Activated effector memory CD4-positive, alpha-beta T cell treated with anti-CD3 and anti-CD28 coated beads, Interleukin-2, amount 50 U/mL, for 16 hours (primary cell): ENCODE measurements at places on chromosomes 3 and 15.
A peak's percentile ranks its signal among the peaks of the same experiment; 100 is the strongest.

GRCh38 chr3:124277144-124277890 is 285.4 kb upstream of the ROPN1 start:
- DNase-seq, result no peak

DNA sequence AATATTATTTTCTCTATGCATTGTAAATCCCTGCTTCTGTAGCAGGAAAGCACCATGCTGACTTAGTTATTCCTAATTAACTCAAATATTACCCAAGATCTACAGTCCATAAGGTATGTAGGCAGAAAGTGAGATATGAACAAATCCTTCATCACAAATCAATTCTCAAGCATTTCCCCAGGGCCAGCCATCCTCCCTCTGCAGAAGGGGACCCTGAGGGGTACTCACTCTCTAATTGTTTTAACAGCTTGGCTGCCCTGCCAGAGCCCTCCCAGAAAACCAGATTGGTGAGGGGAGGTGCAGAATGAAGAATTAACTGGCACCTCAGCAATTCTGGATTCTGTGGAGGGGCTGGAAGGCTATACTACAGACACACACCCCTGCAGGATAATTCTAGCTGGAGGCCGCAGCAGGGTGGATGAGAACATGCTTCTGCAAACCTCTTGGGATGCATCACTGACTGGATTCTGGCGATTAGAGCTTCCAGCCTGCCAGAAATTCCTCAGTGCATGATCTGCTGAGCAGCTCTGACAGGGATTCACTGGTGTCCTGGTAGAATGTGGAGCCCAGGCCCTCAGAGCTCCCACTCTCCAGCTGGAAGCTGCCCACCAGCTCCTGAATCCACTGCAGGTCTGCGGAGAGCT is 88.6 kb upstream of the HERC1 start:
- no peak for DNase-seq

DNA sequence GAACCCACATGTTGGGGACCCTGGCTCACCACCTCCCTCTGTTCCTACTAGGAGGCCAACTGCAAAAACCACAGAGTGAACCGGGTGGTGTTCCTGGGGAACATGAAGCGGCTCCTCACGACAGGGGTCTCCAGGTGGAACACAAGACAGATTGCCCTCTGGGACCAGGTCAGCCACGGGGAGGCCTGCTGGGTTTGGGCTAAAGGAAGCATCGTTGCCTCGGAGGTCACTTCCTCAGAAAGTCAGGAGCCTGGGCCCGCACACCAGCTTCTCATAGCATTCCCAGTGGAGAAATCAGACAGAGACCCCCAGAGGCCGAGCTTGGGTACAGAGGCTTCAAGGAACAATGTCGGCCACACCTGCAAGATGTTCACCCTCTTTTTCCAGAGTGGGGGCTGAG is 106.8 kb downstream of the ANP32A start:
- no peak for DNase-seq

DNA sequence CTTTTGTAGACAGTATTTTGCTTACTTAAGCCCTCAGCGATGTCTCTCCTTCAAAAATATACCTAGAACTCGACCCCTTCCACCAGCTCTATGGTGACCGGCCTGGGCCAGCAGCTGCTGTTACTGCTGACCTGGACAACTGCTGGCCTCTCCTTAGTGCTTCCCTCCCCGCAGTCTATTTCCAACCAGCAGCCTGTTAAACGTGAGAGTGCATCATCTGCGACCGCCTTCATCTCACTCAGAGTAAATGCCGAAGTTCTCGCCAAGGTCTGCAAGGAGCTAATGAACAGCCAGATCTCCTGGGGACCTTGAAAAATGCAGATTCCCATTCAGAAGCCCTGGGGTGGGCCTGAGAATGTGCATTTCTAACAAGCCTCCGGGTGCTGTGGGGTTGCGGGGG is 86.7 kb downstream of the RPLP1 start:
- no peak for DNase-seq

DNA sequence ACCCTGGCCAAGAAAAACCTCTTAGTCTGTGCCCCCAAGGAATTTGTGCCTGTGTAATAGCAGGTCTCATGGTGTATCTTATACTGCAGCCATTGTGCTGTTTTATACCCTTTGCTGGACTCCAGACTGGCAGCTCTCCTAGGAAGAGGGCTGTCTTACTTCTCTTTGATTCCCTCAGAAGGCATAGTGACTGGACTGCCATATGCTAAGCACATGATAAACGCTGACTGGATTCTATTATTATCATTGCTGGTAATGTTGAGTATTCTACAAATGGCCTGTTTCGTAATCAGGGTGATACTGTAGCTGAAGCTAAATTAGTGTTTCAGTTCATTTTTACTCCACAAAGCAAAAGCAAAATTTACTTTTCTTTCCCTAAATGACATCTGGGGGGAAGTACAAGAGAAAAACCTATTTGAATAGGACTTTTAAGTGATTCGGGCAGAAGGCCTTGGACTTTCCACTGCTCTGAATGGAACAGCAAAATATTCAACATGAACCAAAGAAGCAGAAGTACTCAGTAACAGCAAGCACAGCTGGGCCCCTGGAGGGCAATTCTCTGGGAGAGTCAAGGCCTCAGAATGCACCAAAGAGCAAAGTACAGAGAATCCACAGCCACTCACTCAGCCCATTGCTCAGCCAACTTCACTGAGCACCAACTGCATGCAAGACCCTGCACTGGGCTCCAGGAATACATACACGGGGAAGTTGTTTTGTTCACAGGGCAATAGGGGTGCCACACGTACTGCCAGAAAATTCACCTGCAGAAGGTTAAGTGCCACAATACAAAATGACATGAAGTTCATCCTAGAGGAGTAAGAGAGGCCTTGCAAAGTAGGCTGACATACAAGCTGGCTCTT is 7.9 kb upstream of the BCL2A1 start:
- DNase-seq, result no peak

DNA sequence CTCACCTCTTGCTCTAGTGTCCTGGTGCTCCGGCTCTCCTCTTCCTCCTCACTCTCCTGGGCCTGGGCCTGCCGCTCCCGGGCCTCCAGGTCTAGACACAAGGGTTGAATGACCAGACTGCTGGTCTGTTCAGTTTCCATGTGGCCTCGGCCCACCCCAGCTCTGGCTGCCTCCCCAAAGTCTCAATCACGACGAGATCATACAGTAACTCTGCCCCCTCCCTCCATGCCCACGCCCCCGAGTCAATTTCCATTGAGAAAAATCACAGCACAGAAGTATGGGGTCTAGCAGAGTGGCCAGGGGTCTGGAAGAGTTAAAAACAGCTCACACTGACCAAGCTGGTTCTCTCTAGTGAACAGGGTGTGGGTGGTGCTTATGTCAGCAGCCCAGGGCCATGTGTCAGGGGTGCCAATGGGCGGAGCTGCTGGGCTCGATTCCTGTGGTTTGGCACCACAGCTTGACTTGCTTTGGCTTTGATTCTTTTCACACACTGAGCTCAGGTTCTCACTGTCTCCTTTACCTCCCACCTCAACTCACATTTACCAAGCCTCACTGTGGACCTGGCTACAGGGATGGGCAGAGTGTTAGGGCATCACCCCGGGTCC is 6.9 kb downstream of the C15orf62 start:
- no peak for DNase-seq

DNA sequence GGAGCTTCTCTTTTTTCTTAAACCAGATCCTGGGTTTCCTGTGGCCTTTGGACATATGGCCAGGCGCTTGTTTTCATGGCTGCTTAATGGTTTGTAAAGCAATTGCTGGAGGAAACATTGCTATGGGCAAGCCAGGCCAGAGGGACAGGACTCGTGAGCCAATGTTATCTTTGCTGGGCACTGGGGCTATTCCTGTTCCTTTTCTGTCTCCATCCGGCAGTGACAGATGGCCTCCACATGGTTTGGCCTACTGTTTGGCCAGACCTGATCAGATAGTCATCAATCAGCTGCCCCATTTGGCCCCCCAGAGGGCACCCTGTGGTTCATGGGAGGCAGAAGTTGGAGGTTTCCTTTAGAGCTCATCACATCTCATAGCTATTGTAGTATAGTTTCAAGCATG is 326.1 kb upstream of the ROPN1 start:
- no peak for DNase-seq

GRCh38 chr3:8987645-8988383 is 24.5 kb upstream of the RAD18 start:
- peak; percentile 84 for DNase-seq
